ENCODE measurements at places on chromosomes 7 and 10. TPM values are rescaled to one million over a fixed set of nuclear protein-coding genes. Genes with fewer than 3 reads are reported as not detected.

CDNF gene
- 5.8 TPM for total RNA-seq

CNNM1 gene
- total RNA-seq: not detected

SLC26A3 gene
- total RNA-seq: not detected

DNA sequence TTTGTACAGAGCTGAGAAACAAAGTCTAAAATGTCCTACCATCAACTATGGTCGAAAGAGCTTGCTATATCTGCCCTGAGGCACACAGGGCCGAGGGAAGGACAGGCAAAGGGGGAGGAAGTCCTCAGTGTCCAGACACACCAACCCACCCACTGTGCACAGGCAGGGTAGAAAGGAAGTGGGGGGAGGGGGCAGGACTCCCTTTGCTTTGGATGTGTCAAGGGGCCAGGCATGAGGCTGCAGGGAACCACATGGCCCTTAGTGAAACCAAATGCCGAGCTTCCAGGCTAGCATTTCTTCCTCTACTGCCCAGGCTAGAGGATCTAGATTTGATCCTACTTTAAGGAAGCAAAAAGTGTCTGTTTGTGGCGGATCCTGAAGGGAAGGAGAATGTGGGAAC, 28.6 kb downstream of the KCNH2 start:
- DNase-seq: no peak

DNA sequence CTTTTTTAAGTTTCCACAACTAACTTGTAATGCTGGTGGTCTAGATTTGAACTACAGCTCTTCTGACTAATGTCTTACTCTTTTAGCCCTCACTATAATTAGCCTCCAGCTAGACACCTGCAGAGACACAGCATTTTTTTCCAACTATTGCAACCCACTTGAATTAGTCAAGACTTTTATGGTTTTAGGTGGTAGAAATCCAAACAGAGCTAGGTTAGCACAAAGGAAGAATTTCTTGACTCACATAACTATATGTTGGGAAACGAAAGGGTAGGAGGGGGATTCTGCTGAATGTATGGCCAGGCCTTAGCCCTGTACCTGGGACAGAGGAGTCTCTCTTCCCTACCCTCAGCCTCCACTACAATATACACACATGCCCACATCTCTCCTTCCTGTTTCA, 586.1 kb downstream of the INHBA start:
- DNase-seq: no peak

DNA sequence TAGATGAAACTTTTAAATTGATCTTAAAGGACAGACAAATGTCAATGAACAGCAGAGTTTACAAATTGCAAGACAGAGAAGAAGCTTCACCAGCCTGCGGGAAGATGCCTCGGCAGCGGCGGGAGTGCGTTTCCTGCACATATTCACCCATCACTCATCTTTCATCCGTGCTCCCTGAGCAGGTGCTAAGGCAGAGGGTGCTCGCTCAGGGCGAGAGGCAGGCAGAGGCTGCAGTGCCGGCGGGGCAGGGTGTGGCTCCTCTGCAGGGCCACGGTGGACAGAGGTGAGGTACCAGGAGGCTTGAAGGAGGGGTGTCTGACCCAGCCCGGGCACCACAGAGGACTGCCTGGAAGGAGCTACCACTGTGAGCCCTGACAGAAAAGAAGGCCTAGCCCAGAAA, 155.2 kb upstream of the PPP2R2D start:
- no peak for DNase-seq

GRCh38 chr7:14842523-14842922, 60.0 kb downstream of the DGKB start:
- no peak for DNase-seq

GRCh38 chr10:118565301-118566075, 30.0 kb downstream of the PRLHR start:
- DNase-seq: no peak

GRCh38 chr10:12252882-12253546, 57.0 kb downstream of the CDC123 start:
- no peak for DNase-seq

- DNase-seq: no peak
Measured at GRCh38 chr7:106312099-106312871, 27.5 kb upstream of the NAMPT start.

- no peak for DNase-seq
Measured at GRCh38 chr10:78330884-78331283, 297.2 kb downstream of the RPS24 start.

DNA sequence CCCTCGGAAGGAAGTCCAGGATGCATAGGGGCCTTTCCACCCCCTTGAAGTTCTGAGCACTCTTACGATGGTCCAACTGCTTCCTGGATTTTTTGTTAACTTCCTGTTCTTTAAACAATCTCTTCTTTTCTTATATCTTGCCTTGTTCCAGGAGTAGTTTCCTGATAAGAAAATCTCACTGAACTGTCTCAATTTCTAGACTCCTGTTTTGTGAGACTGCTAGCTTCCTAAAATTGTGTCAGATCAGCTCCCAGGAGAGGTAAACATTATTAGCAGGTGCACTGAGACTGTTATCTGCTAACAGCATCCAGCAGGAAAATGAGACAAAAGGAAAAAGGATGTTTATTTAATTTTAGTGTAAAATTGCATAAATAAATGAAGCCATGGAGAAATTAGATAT, 106.2 kb upstream of the PITRM1 start:
- no peak for DNase-seq

- DNase-seq: no peak
Measured at GRCh38 chr10:50650481-50650880, 26.7 kb upstream of the SGMS1 start.

DNA sequence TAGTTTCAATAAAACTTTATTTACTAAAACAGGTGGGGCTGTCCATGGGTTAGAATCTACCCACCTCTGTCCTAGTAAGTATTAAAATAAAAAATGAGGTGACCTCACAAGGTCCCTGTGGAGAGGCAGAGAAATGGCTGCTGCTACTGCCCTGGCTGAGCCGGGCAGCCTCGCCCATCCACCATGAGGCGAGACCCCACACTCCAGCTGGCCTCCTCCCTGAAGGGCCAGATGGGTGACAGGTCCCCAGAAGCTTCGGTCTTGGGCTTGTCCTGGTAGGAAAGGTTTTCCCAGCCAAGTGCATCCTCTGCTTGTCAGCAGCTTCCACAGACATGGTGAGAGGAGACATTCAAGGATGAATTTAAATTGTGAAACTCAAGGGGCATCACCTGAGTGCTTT, 565.8 kb downstream of the PTPRN2 start:
- DNase-seq: no peak
